ENCODE measurements at places on chromosomes 16 and 17. TPM values are rescaled to one million over a fixed set of nuclear protein-coding genes. Genes with fewer than 3 reads are reported as not detected.

Gene CCL17
- total RNA-seq, result 1.6 TPM

Gene ANKS4B
- not detected for total RNA-seq

Gene GJD3
- total RNA-seq, result 0.28 TPM

Gene WWOX
- total RNA-seq, result 11.2 TPM

Gene ACSM5
- 0.12 TPM for total RNA-seq

Gene TMEM88
- 1.7 TPM for total RNA-seq

Gene QRICH2
- total RNA-seq, result 1.6 TPM

Gene KIF22
- 28.7 TPM for total RNA-seq

DNA sequence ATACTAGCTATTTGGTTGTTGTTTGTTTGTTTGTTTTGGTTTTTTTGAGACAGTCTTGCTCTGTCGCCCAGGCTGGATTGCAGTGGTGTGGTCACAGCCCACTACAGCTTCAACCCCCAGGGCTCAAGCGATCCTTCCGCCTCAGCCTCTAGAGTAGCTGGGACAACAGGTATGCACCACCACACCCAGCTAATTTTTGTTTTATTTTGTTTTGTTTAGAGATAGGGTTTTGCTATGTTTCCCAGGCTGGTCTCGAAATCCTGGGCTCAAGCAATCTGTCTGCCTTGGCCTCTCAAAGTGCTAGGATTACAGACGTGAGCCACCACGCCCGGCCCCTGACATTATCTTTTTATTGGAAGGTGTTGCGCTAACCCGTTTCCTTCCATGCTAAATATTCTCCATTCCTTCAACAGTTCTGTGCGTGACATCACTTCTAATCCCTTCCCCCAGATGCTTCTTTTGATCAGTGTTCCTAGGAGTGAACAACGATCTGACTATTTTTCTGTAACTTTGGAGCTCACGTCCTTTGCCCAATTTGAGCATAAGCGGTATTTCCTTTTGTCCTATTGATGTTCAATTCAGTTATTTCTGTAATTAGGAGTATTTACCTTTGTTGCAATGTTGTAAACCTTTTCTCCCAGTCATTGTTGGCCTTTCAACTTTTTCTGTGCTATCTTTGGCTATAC lies 30.2 kb upstream of the EMP2 start:
- no peak for ATAC-seq

GRCh38 chr17:1174263-1174880 lies 5.4 kb downstream of the ABR start:
- no peak for ATAC-seq

- ATAC-seq, result no peak
Observed at GRCh38 chr16:30889721-30890120, 4.2 kb downstream of the BCL7C start.

GRCh38 chr16:23464196-23464595 lies 11.2 kb upstream of the COG7 start:
- no peak for ATAC-seq

DNA sequence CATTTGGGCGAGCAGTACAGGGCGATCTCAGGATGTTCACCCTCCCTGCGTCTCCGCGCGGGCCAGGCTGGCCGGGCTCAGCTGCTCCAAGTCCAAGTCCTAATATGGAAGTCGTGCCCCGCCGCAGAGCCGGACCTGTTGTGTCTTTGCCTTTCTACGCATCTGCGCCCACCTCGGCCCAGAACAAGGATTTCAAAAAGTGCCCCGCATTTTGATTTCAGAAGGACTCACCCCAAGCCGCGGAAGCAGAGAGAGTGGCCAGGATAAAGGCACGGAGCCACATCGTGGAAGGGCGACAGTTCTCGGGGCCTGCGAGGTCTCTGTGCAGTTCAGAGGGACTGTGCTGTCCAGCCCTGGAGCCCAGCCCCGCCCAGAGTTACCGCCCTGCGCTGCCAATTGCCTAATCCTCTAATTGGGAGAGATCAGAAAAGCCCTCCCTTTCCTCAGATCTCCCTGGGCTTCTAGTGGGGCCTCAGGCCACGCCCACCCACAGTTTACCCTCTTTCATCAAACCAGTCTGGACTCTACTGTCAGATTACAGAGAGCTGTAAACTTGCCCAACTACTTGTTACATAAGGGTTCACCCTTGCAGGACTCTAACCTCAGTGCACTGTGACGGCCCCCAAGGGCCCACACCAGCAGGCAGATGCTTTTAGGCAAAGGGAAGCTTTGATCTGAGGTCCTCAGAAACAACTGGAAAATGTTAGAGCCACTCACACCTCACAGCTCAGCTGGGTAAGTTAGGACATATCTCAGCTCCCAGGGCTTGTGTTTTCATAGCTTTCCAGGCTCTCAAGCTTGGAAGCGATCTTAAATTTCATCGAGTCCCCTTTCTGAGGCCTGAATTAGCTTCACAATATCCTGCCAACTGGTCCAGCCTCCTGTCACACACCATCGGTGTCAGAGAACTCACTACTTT lies at the start of gene CES1:
Gene CES1, minus strand, starts transcription at position 324 of the 919 bp plus-strand sequence. Its CDS starts 41 bp downstream, at position 283.
- ATAC-seq, result peak; percentile 17

DNA sequence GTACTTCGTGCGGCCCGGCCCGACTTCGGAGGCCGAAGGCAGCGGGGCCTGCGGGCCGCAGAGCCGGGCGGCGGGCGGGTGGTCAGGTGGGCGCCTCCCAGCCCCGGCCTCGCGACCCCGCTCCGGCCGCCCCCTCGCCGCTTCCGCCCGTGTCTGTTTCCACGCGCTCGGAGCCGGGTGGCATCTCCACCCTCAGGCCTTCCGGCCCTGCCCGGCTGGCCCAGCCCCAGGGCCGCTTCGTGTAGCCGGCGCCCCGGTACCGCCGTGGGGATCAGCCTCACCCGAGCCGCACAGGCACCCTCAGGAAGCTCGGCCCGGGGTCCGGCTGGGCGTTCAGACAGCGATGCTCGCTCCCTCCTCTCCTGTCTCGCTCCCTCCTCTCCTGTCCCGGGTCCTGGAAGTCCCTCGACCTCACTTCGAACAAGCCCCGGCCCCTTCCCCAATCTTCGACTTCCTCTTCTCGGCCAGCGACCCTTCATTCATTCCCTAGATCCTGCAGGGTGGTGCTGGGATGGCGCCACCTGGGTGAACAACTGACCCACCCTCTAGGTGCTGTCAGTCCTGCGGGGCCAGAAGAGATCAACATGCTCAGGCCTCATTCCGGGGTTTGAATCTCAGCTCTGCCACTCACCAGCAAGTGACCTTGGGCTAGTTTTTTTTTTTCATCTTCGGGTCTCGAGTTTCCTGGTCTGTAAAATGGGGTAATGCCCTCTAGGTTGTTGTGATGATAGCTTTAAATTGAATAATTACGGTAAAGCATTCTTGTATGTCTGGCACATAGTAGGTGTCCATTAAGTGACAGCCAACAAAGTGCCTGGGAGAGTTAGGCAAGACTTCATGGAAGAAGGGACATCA lies 610 bp downstream of the VPS4A start:
- peak; percentile 66 for ATAC-seq

DNA sequence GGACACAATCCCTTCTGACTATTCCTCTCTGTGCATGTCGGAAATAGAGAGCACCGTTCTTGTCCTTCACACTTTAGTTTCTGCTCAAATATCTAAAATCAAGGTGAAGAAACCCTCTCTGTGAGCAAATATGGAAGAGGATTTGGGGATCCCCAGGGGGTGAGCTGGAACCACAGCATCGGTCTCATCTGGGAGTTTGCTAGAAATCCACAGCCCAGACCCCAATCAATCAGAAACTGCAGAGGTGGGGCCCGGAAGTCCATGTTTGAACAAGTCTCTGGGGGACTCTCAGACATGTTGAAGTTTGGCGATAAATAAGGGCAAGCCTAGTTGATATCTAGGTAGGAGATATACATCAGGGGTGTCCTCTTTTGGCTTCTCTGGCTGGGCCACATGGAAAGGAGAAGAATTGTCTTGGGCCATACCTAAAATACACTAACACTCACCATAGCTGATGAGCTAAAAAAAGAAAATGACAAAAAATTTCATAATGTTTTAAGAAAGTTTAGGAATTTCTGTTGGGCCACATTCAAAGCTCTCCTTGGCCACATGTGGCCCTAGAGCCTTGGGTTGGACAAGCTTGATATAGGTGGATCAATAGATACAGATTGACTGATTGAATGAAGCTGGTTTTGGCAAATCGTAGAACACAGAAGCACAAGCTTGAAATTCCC lies 168.0 kb upstream of the FOXF1 start:
- no peak for ATAC-seq

DNA sequence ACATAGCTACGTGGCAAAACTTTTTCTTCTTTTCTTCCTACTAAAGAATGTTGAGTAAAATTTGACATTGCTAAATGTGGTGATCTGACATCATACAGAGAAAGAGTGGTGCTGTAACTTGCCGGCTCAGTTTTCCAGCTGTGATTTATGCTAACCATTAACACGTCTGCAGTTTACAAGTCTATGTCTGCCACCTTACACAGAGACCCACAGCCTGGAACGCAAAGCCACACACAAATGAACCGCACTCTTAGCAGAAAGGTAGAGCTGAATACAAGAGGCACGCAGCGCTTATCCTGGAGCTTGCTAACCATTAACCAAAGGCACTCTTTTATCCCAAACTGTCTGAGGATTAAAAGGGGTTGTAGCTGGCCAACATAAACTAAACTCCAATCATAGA lies 31.9 kb downstream of the CACNG1 start:
- no peak for ATAC-seq

- ATAC-seq, result no peak
Observed at GRCh38 chr16:69376393-69377059, 9.3 kb downstream of the TERF2 start.

- ATAC-seq, result no peak
Observed at GRCh38 chr16:30980959-30981358, 4.0 kb upstream of the HSD3B7 start.

DNA sequence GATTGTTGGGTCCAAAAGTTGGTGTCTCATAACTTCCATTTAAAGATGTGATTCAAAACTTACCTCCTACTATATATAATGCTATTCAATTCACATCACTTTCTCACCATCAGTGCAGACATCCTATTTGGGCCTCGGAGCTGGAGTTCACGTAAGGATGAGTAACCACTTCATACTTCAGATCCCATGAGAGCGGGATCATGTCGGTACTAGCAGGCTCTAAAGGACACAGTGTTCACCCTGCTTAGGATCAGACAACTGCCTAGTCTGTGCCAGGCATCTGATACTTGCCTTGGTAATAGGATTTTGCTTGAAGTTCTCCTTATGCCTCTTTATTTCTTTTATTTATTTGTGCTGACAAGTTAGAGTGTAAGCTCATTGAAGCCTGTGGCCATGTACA lies 39.5 kb downstream of the RBFOX1 start:
- no peak for ATAC-seq

- ATAC-seq, result peak; percentile 88
Observed at GRCh38 chr17:37527249-37527851, 37.7 kb downstream of the DUSP14 start.

- ATAC-seq, result no peak
Observed at GRCh38 chr16:24145927-24146326, 110.2 kb upstream of the CACNG3 start.

DNA sequence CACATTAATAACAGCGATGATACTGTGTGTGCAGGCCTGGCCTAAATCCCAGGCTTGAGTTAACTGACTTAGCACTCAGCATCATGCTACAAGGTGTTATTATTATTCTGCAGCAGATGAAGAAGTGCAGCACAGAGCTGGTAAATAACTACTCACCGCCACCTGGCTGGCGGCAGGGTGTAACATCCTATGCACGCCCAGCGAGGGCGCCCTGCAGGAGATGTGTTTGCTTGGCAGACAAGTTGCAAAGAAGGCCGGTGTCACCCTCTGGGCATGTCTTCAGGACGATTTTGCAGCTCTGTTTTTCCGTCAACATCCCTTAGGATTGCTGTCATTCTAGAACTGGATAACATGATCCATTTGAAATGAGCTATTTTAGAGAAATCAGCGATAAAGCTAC lies 30.1 kb downstream of the DNAH9 start:
- no peak for ATAC-seq

- no peak for ATAC-seq
Observed at GRCh38 chr17:18151290-18151689, 32.3 kb upstream of the ALKBH5 start.

- ATAC-seq, result no peak
Observed at GRCh38 chr17:81173762-81174155, 7.7 kb upstream of the AATK start.

All from esophagus mucosa (tissue), 1 donor.